ENCODE measurements at places on chromosomes 5 and 9.

DNA sequence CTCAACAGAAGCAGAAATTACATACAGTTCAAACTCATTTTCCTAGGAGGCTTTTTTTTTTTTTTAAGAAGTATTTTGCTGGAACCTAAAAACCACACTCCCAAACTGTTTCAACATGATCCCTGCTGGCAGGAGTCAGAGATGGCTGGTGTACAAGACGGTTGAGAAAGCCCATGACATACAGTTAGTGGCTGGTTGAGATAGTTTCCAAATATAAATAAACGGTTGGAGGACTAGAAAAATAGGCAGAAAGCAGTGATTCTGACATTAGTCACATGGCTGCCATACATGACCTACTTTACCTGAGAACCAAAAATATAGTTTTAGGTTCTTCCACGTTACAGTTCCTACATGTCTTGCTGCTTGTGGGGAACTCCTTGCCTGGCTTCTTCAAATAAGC lies 31.7 kb upstream of the BASP1 start:
- no peak for DNase-seq

GRCh38 chr9:126519660-126520420 lies 93.9 kb upstream of the LMX1B start:
- DNase-seq, result no peak

GRCh38 chr5:151906246-151906645 lies 18.4 kb downstream of the GLRA1 start:
- no peak for DNase-seq

- DNase-seq, result no peak
Measured at GRCh38 chr9:87223392-87224246, 274.0 kb upstream of the DAPK1 start.

GRCh38 chr9:4994166-4994890 lies 9.3 kb downstream of the JAK2 start:
- DNase-seq, result peak; percentile 27

DNA sequence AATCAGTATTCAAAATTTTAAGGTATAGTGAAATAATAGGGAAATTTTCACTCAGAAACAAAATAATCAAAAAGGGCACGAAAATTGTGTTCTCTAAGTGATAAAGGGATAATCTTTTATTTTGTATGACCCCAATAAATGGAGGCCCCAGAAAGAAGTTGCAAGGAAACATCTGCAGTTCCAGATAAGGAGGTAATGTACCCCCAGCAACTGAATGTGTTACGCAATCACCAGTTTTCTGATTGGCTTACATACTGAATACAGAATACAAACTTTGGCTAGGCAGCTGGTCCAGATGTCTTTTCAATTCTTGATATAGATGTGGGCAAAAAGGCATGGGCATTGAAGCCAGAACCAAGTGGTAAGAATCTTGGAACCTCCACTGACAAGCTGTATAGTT lies 1.7 kb upstream of the TOPORS start:
- DNase-seq, result no peak

GRCh38 chr9:131539223-131539923 lies 6.0 kb upstream of the PRRT1B start:
- no peak for DNase-seq

DNA sequence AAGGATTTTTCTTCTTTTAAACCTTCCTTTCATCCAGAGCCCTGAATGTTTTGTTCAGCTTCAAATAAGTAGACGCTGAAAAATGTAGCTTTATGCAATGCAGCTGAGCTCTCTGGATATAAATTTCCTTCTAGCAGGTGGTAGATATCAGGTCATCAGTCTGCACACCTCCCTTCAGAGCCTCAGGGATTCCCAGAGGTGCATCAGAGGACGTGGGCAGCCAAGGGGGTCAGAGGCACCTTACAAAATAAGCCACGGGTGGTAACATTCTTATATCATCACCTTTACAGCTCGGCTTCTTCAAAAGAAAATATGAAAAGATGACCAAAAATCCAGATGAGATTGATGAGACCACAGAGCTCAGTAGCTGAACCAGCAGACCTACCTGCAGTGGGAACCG lies 19.3 kb downstream of the MOCS2 start:
- DNase-seq, result no peak

GRCh38 chr5:60349891-60350415 lies 350.0 kb downstream of the DEPDC1B start:
- DNase-seq, result no peak

DNA sequence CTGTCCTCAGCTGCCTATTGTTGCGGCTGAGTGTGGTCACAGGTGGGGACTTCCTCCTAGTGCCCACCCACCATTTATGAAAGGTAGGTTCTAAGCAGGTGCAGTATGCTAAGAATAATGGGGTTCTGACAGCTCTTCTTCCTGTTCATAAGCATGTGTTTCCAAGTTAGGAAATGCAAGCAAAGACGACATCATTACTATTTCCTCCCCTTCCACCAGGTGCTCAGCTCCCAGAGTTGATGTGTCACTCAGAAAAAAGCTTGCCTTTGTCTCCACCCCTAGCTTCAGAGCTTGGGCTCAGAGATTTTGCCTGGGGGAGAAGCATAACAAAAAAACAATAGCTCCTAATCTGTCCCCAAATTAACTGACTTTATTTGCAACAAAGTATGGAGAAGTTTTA lies 1076.7 kb downstream of the NR2F1-AS1 start:
- DNase-seq, result no peak

DNA sequence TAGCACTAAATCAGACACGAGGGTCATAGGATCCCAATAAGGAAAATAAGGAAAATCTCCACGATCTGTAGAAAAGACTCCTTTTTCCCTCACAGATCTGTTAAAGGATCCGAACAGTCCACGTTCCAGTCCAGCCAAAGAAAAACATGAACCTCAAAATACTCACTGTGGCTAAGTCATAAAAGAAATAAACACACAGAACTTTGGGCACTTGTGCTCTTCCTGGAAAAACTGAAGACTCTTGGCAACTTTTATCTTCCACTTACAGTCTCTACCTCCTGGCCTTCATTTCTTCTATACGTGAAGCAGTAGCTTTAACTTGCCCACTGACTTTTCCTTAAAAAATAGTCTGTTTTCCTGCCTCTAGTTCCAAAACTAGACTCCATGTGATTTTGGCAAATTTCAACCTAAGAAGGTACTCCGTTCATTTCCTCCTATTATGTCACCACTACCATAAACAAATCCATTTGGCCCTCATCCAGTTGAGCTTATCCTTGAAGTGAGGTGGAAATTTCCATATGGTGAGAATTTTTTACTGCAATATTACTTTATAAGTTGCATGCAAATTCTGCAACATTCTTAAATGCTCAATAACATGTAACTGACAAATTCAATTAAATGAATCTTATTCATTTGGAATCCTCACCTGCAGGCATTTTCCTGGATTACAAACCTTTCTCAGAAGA lies 5.3 kb upstream of the LHFPL2 start:
- DNase-seq, result no peak

- no peak for DNase-seq
Measured at GRCh38 chr5:38656568-38656967, 100.1 kb upstream of the LIFR start.

DNA sequence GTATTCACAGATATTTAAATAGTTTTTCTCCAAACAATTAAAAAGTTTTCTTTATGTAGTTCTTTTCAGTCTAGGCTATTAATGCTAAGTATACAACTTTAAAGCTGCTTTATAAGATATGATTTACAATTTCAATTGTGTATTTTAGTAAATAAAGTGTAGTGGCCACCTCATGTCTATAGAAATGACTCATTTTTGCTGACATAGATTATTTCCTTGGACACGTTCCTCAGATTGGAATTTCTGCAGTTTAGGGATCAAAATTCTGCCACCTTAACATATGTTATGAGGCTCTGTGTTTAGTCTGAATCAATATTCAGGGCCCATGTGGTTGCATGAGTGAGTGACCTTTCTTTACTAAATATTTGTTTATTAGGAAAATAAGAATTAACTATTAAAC lies 750.2 kb downstream of the IRX1 start:
- no peak for DNase-seq

DNA sequence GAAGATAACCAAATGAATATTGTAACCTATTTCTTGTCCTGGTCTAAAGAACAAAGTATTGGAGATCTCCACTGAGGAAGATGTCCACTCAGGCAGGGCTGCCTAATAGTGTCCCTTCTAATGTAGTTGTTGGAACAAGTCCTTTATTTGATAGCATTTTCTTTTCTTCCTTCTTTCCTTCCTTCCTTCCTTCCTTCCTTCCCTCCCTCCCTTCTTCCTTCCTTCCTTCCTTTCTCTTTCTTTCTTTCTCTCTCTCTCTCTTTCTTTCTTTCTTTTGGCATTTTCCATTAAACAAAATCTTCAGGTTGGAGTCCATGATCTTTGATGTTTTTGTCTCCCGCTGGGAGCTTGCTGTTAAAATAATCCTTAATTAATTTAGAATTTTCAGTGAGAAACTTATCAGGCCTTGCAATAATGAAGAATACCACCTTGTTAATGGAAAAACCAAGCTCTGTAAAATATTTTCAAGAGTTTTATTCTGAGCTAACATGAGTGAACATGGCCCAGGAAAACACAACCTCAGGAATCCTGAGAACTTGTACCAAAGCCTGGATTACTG lies 43.5 kb upstream of the TENT2 start:
- no peak for DNase-seq

DNA sequence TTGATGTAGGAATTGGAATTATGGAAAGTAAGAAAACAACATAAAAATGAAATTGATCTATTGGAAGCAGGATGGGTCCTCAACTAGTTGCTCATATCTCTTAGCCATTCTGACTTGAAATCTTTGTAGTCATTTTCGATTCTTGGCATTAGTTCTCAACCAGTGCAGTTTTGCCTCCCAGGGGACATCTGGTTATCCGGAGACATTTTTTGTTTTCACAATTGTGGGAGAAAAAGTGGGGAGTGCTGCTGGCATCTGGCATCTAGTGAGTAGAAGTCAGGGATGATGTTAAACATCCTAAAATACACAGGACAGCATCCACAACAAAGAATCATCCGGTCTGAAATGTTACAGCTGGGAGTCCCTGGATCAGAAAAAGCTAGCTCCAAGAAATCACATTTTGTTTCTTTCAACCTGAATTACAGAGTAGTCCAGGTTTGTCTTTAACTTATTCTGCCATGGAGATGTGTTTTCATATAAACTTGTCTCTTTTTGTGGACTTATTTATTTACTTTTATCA lies 74.9 kb downstream of the FBXL7 start:
- DNase-seq, result no peak

GRCh38 chr9:126327714-126328185 lies 1.1 kb downstream of the MVB12B start:
- DNase-seq, result no peak

- no peak for DNase-seq
Measured at GRCh38 chr9:12819436-12820185, 44.8 kb downstream of the LURAP1L start.

GRCh38 chr9:137298401-137299202 lies 3.5 kb downstream of the NRARP start:
- no peak for DNase-seq

- no peak for DNase-seq
Measured at GRCh38 chr5:8843771-8844170, 702.1 kb downstream of the SEMA5A start.

DNA sequence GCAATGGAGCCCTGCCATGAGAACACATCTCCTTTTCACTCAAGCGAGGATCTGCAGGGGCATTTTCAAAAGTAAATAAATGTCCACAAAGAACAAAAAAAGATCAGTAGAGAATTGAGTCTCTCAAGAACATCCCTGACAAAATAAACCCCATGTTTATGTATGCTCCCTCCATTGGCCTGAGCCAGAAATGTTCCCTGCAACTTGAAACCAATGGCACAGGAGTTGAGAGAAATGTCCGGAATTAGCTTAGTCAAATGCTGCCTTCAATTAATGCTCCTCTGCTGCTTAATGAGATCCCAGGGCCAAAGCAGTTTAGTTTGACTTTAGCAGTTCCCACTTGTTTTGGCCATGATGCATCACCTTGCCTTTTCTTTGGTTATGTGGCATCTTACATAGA lies 238.3 kb downstream of the EBF1 start:
- DNase-seq, result no peak

DNA sequence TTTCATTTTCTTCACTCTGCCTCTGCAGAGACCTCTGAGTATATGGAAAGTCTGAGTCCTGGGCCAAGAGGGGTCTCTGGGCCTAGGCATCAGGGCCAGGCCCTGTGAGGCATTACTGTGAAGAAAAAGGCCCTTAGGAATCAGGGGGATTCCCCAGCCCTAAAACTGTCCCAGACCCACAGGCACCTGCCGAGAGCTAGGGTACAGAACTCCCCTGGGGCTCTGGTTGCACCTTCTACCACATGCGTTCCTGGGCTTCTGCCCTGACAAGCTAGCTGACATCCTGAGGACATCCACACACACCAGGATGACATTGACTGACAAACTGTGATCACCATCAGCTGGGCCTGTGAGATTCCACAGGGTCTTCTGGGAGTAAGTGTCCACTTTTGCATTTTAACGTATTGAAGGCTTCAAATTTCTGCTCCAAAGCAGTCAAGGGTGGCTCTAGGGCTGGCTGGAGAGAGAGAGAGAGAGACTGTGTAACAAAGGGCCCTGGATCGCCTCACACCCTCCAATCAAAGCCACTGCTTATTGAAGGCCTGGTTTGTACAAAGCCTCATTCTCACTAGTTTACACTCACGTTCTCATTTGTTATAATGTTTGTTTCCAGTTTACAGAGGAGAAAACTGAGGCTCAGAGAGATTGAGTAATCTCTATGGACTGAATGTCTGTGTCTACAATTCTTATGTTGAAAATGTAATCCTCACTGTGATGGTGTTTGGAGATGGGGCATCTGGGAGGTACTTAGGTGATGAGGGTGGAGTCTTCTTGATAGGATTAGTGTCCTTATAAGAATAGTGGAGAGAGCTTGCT lies 45.1 kb downstream of the TGFBI start:
- DNase-seq, result no peak

DNA sequence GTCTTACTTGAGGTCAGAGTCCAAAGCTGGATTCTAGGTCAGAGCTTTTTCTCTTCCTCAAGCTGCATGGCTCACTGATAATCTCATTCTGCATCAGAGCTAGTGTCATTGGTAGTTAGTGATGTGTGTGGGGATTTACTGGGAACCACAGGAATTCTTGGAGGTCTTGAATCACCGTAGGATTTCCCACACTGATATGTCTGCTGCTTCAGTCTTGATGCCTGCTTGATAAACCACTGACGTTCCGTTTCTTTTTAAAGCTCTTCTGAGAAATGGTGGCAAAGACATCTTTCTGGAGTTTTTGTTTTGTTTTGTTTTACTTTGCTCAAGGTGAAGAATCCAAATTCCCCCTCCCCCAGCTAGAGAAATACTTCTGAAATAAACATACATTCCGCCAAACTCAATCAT lies 1.2 kb upstream of the GARIN3 start:
- DNase-seq, result no peak

- DNase-seq, result no peak
Measured at GRCh38 chr5:54398191-54398590, 57.3 kb upstream of the HSPB3 start.

- no peak for DNase-seq
Measured at GRCh38 chr5:14432931-14433589, 148.5 kb upstream of the OTULINL start.

GRCh38 chr5:114001076-114001475 lies 360.8 kb upstream of the KCNN2 start:
- DNase-seq, result no peak
